ENCODE measurements at places on chromosomes 16 and 17.

DNA sequence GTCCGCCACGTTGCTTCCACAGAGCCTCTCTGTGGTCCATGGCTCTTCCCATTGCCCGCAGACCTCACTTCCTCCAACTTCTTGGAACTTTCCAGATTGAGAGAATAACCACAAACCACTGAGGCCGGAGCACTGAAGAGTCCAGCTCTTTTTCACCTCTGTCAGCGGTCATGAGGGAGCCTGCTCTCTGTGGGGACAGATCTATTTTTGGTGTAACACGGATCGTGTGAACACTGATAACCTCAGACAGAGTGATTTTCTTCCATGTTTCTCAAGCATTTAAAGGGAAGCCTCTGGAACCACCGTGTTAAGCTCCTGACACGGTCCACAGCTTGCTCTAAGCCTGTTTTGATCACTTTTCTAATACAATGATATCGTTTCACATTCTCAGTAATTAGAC is 49.7 kb downstream of the NTN1 start:
- H3K4me1 ChIP-seq, result no peaks in the 10 kb centered on the region
- H3K27ac ChIP-seq, result no peak overlapping the region
- no peak overlapping the region for H3K4me3 ChIP-seq
- DNase-seq, result no peak
- peaks cover 30% of the 10 kb centered on the region for H3K27me3 ChIP-seq
- H3K36me3 ChIP-seq, result no peaks in the 10 kb centered on the region

GRCh38 chr17:49576088-49576916 is 631 bp downstream of the NXPH3 start:
- DNase-seq, result no peak
- no peaks in the 10 kb centered on the region for H3K36me3 ChIP-seq
- peak overlapping the region; percentile 74 for H3K4me3 ChIP-seq
- peaks cover 66% of the 10 kb centered on the region for H3K27me3 ChIP-seq
- peaks cover 4% of the 10 kb centered on the region for H3K4me1 ChIP-seq

GRCh38 chr17:40646791-40647623 is 611 bp downstream of the SMARCE1 start:
- H3K27ac ChIP-seq, result peak overlapping the region; percentile 100
- H3K27me3 ChIP-seq, result no peaks in the 10 kb centered on the region
- H3K36me3 ChIP-seq, result peaks cover 19% of the 10 kb centered on the region
- H3K4me3 ChIP-seq, result peak overlapping the region; percentile 86
- peaks cover 24% of the 10 kb centered on the region for H3K4me1 ChIP-seq
- DNase-seq, result no peak

- H3K4me1 ChIP-seq, result no peaks in the 10 kb centered on the region
- H3K36me3 ChIP-seq, result peaks cover 32% of the 10 kb centered on the region
- no peaks in the 10 kb centered on the region for H3K27me3 ChIP-seq
These were observed 80.6 kb downstream of the OR1D5 start for GRCh38 chr17:2982854-2983253.

DNA sequence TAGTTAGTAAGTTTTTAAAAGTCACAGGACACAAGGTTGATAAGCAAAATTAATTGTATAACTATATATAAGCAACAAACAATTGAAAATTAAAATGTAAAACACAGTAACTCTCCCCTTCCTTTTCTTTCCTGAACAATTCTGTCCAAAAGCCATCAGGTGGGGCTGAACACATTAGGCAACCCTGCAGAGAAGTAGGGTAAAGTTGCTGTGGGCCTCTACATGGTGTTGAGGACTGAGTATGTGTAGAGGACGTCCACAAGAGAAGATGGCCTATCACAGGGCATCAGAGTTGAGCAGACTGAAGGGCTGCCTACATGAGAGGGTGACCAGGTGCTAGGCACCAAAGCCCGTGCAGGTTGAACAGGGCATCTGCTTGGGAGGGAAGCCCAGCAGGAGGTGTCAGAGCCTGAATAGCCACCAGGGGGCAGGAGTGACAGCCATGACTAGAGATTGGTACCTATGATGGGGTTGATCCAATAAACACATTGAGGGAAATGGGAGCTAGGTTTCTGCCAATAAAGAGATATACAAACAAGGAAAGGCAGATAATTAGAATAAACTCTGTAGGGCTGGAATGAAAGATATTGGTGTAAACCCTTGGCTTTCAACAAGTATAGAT is 415.1 kb downstream of the NPIPA8 start:
- no peaks in the 10 kb centered on the region for H3K27me3 ChIP-seq
- no peaks in the 10 kb centered on the region for H3K4me1 ChIP-seq
- H3K36me3 ChIP-seq, result no peaks in the 10 kb centered on the region
- DNase-seq, result no peak
- H3K4me3 ChIP-seq, result no peak overlapping the region

GRCh38 chr16:1310832-1311200 is 1.4 kb downstream of the UBE2I start:
- peaks cover 3% of the 10 kb centered on the region for H3K36me3 ChIP-seq
- DNase-seq, result no peak
- peak overlapping the region; percentile 99 for H3K27ac ChIP-seq
- H3K4me1 ChIP-seq, result peaks cover 19% of the 10 kb centered on the region
- H3K4me3 ChIP-seq, result peak overlapping the region; percentile 100

- peaks cover 13% of the 10 kb centered on the region for H3K27me3 ChIP-seq
- H3K27ac ChIP-seq, result no peak overlapping the region
- peak overlapping the region; percentile 71 for H3K4me3 ChIP-seq
- peaks cover 26% of the 10 kb centered on the region for H3K4me1 ChIP-seq
- no peak for DNase-seq
- H3K36me3 ChIP-seq, result no peaks in the 10 kb centered on the region
These were observed 1.0 kb upstream of the MYO18A start for GRCh38 chr17:29181226-29181625.

- H3K4me3 ChIP-seq, result no peak overlapping the region
- peaks cover 11% of the 10 kb centered on the region for H3K36me3 ChIP-seq
- no peak overlapping the region for H3K27ac ChIP-seq
- peaks cover 24% of the 10 kb centered on the region for H3K4me1 ChIP-seq
- no peak for DNase-seq
- H3K27me3 ChIP-seq, result peaks cover 6% of the 10 kb centered on the region
These were observed 3.8 kb upstream of the TBKBP1 start for GRCh38 chr17:47690121-47690520.

DNA sequence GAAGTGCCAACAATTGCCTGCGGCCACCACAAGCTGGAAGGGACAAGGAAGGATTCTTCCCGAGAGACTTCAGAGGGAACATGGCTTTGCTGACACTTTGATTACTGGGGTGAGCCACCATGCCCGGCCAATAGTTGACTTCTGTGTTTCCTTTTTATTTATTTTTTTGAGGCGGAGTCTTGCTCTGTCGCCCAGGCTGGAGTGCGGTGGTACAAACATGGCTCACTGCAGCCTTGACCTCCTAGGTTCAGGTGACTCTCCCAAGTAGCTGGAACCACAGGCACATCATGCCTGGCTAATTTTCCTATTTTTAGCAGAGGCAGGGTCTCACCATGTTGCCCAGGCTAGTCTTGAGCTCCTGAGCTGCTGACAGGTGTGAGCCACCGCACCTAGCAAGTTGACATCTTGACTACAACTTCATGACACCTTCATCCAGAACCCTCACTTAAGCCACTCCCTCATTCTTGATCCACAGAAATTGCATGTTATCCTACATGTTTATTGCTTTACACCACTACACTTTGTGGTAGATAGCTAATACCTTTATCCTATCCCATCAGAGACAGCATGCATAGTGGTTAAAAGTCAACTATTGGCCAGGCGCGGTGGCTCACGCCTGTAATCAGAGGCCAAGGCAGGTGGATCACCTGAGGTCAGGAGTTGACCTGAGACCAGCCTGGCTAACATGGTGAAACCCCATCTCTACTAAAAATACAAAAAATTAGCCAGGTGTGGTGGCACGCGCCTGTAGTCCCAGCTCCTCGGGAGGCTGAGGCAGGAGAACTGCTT is 16.1 kb upstream of the GPRC5C start:
- DNase-seq, result no peak
- no peaks in the 10 kb centered on the region for H3K27me3 ChIP-seq
- H3K36me3 ChIP-seq, result no peaks in the 10 kb centered on the region
- peak overlapping the region; percentile 67 for H3K27ac ChIP-seq

- no peak overlapping the region for H3K27ac ChIP-seq
- no peak for DNase-seq
- no peaks in the 10 kb centered on the region for H3K36me3 ChIP-seq
- no peaks in the 10 kb centered on the region for H3K4me1 ChIP-seq
These were observed 129.9 kb downstream of the TMEM132E start for GRCh38 chr17:34709158-34709754.

DNA sequence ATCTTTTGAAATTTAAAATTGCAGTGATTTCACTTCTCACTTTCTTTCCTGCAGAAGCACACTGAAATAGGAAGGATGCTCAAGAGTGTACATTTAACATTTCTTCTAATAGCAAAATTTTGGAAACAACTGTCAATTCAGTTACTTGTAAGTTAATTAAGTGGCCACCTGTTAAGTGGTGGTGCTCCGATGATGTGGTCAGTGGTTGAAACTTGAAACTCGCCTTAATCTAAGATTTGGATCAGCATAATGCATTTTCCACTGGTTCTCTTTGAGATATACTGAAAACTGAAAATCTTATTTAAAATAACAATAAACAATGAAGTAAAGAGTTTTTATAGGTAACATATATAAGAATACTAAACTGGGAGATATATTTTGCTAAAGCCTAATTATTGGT is 7.0 kb upstream of the MYH8 start:
- DNase-seq, result no peak
- no peak overlapping the region for H3K27ac ChIP-seq
- no peak overlapping the region for H3K4me3 ChIP-seq
- no peaks in the 10 kb centered on the region for H3K36me3 ChIP-seq
- H3K27me3 ChIP-seq, result peaks cover 14% of the 10 kb centered on the region

- no peaks in the 10 kb centered on the region for H3K36me3 ChIP-seq
- H3K4me3 ChIP-seq, result no peak overlapping the region
- H3K4me1 ChIP-seq, result peaks cover 5% of the 10 kb centered on the region
These were observed 98.3 kb upstream of the MYOCD start for GRCh38 chr17:12567077-12568053.

DNA sequence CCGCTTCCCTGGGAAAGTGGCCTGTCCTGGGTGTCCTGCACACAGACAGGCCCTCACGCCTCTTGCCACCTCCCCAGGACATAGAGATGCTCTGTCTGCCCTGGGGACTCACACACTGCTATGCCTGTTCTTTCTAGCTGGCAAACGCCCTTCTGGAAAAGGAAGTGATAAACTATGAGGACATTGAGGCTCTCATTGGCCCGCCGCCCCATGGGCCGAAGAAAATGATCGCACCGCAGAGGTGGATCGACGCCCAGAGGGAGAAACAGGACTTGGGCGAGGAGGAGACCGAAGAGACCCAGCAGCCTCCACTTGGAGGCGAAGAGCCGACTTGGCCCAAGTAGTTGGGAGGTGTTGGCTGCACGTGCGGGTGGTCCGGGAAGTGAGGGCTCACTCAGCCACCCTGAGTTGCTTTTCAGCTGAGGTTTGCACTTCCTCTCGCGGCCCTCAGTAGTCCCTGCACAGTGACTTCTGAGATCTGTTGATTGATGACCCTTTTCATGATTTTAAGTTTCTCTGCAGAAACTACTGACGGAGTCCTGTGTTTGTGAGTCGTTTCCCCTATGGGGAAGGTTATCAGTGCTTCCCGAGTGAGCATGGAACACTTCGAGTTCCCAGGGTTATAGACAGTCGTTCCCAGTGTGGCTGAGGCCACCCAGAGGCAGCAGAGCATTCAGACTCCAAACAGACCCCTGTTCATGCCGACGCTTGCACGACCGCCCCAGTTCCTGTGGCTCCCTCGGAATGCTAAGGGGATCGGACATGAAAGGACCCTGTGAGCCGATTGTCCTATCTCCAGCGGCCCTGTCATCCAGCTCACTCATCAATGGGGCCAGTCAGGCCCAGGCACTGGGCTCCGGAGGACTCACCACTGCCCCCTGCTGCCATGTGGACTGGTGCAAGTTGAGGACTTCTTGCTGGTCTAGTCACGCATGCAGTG is 3.5 kb upstream of the RPL13 start:
- H3K4me1 ChIP-seq, result peaks cover 13% of the 10 kb centered on the region
- H3K27ac ChIP-seq, result peak overlapping the region; percentile 11
- no peaks in the 10 kb centered on the region for H3K27me3 ChIP-seq
- H3K36me3 ChIP-seq, result peaks cover 16% of the 10 kb centered on the region
- peak; percentile 69 for DNase-seq

- no peaks in the 10 kb centered on the region for H3K4me1 ChIP-seq
- no peak overlapping the region for H3K4me3 ChIP-seq
- H3K27ac ChIP-seq, result no peak overlapping the region
- H3K36me3 ChIP-seq, result peaks cover 21% of the 10 kb centered on the region
- H3K27me3 ChIP-seq, result no peaks in the 10 kb centered on the region
These were observed 28.7 kb upstream of the FASN start for GRCh38 chr17:82126556-82127314.

DNA sequence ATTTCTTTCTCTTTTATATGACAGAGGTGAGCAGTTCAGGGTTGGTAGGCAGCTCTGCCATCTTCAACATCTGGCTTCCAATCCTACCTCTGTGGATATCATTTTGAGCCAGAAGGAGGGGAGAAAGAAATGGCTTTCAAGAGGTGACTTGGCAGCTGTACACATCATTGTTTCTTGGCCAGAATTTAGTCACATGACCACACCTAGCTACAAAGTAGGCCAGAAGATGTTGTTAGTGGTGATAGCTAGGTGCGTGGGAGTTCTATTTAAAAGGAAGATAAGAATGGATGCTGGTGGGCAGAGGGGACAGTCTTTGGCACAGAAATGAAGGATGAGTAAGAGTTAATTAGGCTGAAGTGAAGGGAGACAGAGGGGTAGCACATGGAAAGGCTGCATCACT is 29.2 kb upstream of the MPHOSPH6 start:
- no peak overlapping the region for H3K27ac ChIP-seq
- peaks cover 4% of the 10 kb centered on the region for H3K27me3 ChIP-seq
- no peak for DNase-seq
- H3K36me3 ChIP-seq, result no peaks in the 10 kb centered on the region
